Dermis blood vessel endothelial cell (primary cell): ENCODE measurements at places on chromosomes 2 and 18. TPM values are rescaled to one million over a fixed set of nuclear protein-coding genes. Genes with fewer than 3 reads are reported as not detected.
A peak's percentile ranks its signal among the peaks of the same experiment; 100 is the strongest.

- DNase-seq, result no peak
Observed at GRCh38 chr2:225501022-225501421, 101.5 kb downstream of the NYAP2 start.

Gene ORC4
- 62.0 and 77.6 TPM in 2 replicates for total RNA-seq

Gene SLC4A3
- total RNA-seq, result 0.17 and 0.37 TPM in 2 replicates

Gene RPE
- 103 and 144 TPM in 2 replicates for total RNA-seq

DNA sequence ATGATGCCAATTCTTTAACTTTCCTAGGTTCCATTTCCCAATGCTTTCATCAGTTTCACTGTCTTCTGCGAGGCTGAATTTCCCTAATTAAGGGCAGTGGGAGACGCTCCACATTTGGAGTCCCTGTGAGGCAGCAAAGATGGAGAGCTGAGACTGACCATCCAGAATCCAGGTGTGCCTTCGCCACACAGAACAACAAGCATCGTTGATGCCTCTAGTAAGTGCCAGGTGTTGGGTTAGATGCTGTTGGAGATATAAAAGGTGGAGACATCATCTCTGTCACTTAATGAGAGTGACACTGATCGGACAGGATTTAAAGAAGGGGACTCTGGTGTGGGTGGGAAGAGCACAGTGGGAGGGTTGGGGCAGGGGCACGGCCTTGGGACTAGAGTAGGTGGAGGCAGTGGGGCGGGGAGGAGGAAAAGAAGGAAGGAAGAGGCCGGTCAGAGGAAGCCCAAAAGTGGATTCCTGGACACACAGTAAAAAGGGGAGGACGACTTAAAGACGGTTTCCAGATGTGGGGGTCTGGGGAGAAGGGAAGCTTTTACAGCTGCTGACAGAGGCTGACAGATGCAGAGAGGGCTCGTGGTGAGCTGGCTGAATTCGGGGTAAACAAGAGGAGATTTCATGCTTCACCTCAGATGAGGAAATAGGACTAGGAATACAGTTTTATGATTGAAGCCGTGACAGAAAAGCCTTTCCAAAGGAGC, 113.0 kb downstream of the BCL2 start:
- no peak for DNase-seq

DNA sequence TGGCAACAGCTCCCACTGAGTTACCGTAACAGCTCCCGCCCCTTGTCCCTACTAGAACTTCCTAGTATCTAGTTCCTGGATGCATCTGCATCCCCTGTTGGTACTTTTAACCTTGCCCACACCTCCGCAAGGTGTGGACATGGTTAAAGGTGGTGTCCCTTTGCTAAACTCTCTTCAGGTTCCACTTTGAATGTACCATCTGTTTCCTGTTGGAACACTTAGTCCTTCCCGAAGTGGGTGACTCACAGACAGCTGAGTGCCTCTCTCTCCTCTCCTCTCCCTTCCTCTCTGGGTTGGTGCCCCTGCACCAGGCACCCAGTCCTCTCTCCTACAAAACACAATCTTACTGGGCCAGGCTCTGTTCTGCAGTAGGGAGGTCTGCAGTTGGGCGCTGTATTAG, 19.6 kb upstream of the REL start:
- peak; percentile 36 for DNase-seq
